CD4-positive, alpha-beta memory T cell (primary cell): ENCODE measurements at places on chromosomes 5 and 9. TPM values are rescaled to one million over a fixed set of nuclear protein-coding genes. Genes with fewer than 3 reads are reported as not detected.

The PDE8B gene
- not detected for total RNA-seq

The RASGEF1C gene
- not detected for total RNA-seq

The SPINK6 gene
- total RNA-seq: not detected

The FASTKD3 gene
- total RNA-seq: 14.0 TPM

The PTPRD gene
- total RNA-seq: not detected

The CCDC183 gene
- total RNA-seq: 2.5 TPM

The OR1L8 gene
- not detected for total RNA-seq

The GRM6 gene
- not detected for total RNA-seq

The PCDHA2 gene
- total RNA-seq: not detected
